Caki2 (cell line): ENCODE measurements at places on chromosomes 7 and 10. TPM values are rescaled to one million over a fixed set of nuclear protein-coding genes. Genes with fewer than 3 reads are reported as not detected.

MCU gene
- total RNA-seq: 81.5 and 115 TPM in 2 replicates

DNA sequence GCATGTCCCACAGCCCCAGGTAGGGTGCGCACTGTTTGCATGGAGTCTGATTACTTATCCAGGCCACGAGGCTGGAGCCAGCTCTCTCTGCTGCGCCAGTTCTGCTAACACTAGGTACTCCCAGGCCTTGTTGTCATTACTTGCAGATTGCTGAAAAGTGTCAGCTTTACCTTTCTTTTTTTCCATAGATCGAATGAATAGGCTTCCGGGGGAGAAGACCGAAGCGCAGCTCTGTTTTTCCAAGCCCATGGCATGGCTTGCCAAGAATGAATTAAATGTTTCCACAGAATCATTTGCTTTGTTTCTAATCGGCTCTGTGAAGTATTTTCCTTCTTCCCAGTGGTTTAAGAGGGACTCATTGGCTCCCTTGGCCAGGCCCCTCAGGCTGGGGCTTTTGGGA lies 285.8 kb downstream of the BMPER start:
- DNase-seq: no peak

DNA sequence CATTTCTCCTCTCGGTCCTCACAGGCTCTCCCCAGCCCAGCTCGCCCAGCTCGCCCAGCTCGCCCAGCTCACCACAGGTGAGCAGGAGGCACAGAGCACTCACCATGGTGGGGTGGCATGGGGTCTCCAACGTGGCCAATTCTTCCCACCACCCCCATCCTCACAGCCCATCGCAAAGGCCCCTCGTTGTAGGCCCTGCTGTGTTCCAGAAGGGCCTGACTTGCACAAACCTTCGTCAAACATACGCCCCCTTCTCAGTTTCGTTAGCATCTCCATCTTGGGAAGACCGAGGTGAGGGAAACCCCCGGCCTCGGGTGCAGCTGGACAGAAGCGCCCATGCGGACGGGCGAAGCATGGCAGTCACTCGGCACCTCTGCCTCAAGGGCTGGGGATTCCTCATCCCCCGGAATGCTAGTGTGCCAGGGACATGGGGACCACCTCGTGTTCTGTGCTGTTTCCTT lies 304.6 kb downstream of the TNS3 start:
- no peak for DNase-seq

DNA sequence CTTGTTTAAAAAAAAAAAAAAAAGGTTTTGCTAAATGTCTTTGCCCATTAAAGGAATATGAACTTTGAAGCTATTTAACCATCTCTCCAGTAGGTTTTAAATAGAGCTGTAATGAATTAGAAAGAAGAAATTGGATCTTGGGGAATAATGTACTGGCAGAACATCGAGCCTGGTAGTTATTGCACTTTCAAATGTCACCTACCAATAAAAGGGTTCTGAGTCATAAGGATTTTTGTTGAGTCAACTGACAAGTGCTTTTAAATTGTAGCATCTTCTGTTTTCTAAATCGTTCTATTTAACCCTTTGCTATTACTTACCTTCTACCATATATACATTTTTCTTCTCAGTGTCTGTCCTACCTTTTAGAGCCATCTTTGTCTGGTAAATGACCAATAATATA lies 10.7 kb downstream of the CUTC start:
- no peak for DNase-seq

PNLIPRP3 gene
- not detected in 2 replicates for total RNA-seq

DNA sequence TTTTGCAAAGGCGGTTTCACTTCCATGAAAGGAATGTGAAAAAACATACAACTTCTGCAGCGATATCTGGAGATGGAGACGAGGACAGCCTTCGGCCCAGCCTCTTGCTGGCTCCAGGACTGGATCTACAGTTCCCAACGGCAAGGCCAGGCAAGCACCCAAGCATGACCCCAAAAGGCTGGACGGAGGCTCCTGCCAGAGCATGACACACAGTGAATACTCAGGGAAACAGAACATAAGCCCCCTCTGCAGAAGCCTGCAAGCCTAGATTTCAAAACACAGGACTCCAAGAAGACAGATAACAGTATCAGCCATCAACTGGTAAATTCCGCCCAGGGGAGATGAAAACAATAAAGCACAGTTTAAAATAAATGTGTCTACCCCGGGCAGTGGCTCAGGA lies 3.3 kb upstream of the LRRC27 start:
- DNase-seq: no peak

DNA sequence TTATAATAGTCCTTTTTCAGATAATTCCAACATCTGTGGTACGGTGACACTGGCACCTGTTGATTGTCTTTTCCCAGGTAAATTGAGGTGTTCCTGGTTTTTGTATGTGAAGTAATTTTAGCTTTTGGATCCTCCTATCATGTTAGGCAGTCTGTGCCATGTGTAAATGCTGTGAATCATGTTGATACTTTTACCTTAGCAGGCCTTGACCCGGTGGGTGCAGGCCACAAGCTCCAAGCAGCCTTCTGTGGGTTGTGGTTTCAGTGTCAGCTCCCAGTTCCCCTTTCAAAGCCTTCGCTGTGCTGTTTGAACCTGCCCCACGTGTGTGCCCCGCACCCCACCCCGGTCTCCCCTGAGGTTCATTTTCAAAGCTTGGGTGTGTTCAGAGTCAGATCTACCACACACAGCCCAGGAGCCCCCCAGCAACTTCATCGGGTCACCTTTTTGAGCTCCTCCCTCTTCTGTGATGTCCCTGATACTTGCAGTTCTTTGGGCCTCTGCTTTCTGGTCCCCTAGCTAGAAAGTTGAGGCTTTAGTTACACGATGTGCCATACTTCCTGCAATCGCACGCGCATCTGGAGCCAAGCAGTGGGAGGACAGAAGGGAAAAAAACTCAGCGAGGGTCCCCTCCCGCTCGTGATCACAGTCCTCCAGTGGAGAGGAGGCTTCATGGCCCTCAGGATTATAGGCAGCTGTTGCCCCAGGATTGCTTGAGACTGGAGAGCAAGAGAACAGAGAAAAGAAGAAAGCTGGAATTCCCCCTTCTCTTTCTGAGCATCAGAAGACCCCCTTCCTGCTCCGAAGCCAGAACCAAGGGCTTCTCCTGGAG lies 8.7 kb upstream of the BHLHA15 start:
- DNase-seq: no peak

- peak; percentile 97 for DNase-seq
Measured at GRCh38 chr10:3095373-3096139, 28.2 kb downstream of the PFKP start.

DNA sequence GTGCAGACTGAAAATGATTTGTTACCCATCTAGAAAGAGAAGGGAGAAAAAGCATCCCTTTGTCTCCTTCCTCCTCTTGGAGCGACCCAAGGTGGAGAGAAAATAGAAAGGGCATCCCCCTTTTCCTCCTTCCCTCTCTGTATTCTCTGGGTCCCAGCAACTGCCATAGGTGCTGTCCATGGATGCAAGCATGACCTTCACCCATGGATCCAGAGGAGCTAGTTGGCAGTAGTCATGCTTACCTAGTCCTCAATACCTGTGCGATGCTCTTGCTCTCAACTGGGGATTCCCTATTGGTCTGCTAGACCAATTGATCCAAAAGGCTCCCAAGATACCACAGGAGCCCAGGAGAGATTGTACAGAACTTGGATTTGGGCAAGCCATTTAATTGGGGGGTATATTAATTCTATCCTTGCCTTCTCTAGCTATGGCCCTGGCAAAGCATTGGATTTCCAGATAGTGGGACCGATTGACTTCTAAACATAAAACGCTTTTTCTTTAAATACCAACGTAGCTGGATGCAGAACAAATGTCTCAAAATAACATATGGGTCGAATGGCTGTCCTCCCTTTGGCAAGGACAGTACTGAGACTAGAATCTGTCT lies 547.8 kb upstream of the IGFBP3 start:
- peak; percentile 51 for DNase-seq
